BJ (cell line): ENCODE measurements at places on chromosomes 1 and 21.

- DNase-seq, result no peak
Measured at GRCh38 chr1:235056937-235057336, 71.7 kb downstream of the TOMM20 start.

DNA sequence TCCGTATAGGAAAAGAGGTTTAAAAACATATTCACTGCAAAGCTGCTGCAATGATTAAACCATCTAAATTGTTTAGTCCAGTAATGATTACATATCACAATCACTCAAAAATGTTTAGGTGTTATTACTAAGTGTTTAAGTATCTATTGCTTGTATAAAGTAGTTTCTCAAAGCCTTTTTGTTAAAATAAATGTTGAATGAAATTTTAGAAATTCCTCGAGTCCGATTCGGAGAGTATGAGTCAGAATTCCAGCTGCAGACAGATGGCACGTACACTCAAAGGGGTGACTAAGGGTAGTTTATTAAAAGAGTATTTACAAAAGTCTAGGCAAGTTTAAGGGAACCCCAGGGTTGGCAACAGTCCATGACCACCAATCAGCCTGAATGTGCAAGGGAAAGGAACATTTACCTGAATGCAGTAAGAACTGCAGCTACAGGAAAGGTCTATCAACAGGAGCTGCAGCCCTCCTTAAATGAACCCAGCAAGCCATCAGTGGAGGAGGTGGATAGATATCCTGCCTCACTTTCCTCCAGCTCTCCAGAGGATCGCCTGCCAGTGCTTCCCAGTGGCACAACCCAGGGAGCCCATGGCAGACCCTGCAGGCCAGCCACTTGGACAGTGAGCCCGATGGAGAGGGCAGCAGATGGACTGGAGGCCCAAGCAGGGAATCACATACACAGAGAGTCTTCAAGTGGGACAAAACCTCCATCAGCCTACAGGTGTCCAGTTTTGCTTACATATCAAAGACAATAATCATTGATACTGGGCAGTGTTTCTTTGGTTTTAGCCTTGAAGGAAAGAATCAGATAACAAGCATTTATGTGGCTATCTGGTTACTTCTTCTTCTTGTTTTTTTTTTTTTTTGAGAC is 92.1 kb upstream of the SLC44A3 start:
- peak; percentile 85 for DNase-seq

- DNase-seq, result no peak
Measured at GRCh38 chr1:87337606-87338005, 8.9 kb downstream of the LMO4 start.

- DNase-seq, result no peak
Measured at GRCh38 chr1:10692401-10693021, 103.9 kb downstream of the CASZ1 start.

- DNase-seq, result peak; percentile 9
Measured at GRCh38 chr1:55131801-55132200, 83.4 kb downstream of the USP24 start.

DNA sequence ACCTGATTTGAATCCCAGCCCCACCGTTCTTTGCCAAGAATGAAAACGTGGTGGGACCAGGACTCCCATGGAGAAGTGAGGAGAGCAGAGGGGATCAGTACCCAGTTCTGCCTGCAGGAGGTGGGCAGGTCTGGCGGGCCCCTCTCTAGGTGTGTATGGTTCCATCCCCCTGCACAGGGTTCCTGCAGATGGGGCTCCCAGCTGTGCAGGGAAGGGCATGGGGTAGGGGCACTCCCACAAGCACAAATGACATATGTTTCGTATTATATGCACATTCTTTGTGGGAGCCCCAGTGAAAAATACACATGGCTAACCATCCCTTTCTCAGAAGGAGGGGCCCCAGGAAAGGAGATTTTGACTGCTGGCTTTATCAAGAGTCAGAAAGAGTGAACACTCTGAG is 144.6 kb downstream of the PLPP3 start:
- no peak for DNase-seq

DNA sequence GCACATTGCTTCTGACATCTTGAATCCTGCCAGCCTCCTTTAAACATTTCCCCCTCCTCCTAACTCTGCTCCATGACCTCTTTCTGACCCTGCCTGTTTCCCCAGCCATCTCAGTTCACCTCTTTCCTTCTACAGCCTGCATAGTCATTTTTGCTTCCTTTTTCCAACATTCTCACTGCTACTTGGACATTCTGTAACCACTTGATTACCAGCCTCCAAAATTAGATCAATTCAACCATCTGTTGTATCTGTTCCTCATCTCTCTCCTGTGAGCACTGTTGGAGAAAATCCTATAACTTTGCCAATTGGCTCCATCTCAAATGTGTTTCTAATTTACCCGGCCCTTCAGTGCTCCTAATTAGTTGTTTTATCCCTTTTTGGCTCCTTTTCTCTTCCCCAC is 27.5 kb upstream of the GPR88 start:
- DNase-seq, result no peak

DNA sequence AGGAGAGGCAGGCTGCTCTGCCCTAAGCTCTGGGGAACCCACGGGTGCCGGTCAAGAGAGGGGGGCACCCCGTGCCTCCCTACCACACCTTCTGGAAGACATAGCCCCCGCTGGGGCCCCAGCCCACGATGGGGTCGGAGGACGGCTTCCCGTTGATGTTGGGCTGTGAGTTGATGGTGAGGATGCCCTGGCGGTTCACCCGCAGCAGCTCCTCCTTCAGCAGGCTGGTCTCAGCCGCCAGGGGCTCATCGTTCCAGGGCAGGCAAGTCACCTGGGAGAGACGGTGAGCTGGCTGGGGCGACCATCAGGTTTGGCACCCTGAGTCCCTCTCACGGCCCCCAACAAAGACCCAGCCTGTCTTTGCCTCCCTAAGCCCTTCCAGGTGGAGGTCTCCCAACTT is 11.9 kb downstream of the MTHFR start:
- DNase-seq, result no peak

DNA sequence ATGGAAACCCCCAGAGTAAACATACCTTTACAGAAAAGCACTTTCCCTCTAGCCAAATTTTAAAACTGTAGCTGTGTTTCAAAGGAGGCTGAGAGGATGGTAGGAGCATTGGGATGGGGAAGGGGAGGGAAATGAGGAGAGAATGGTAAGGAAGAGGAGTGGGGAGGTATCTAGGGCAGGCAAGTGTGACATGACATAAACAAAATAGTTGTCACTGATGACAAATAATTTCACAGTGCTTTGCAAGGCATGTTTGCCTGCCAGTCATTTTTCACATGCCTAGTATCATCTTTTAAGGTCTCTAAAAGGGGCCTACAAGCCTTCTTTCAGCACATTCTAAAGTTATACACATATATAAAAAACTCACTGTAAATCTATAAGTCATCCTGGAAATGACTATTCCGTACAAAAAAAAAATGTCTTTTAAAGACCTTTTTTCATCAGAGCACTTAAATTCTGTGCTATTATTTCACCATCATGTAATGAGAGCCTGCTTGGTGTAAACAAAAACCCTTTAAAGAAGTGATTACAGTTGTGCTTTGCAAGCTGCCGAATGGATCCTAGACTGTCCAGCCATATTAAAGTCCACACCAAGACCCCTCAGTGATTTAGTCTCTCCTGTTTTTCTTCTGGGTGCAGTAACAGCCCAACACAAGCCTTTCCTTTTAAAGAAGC is 38.4 kb downstream of the HLX start:
- DNase-seq, result no peak

- no peak for DNase-seq
Measured at GRCh38 chr1:1171161-1171545, 2.5 kb upstream of the TTLL10 start.

DNA sequence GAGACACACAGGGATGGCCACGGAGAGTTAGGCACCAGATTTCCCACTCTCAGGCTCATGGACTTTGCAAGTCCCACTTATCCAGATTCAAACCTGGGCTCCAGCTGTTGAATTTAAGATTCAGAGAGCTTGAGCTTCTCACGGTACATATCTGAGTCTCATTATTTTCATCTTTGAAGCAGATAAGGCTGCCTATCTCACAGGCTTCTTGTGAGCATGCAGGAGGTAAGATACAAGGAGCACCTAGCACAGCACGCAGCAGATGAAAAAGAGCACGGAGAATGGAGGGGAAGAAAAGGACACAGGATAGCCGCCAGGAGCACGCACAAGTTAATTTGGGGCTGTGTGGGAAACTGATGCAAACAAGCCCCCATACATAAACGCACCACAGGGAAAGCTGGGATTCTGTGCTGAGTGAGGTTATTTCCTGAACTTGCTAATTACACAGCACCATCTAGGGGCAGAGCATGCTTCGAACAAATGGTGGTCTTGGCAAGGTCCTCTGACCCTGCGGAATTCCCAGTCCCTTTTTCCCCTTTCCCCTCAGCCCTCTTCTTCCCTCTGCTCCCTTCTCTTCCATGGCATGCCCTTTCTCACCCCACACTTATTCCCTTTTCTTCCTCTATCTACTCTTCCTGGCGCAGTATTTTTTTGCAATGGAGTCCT is 134.7 kb upstream of the VANGL1 start:
- no peak for DNase-seq

GRCh38 chr1:228410015-228410414 is 3.4 kb upstream of the TRIM11 start:
- DNase-seq, result no peak
